ENCODE measurements at places on chromosomes 1 and 21. TPM values are rescaled to one million over a fixed set of nuclear protein-coding genes. Genes with fewer than 3 reads are reported as not detected.

The DLGAP3 gene
- 0.69 TPM for total RNA-seq

DNA sequence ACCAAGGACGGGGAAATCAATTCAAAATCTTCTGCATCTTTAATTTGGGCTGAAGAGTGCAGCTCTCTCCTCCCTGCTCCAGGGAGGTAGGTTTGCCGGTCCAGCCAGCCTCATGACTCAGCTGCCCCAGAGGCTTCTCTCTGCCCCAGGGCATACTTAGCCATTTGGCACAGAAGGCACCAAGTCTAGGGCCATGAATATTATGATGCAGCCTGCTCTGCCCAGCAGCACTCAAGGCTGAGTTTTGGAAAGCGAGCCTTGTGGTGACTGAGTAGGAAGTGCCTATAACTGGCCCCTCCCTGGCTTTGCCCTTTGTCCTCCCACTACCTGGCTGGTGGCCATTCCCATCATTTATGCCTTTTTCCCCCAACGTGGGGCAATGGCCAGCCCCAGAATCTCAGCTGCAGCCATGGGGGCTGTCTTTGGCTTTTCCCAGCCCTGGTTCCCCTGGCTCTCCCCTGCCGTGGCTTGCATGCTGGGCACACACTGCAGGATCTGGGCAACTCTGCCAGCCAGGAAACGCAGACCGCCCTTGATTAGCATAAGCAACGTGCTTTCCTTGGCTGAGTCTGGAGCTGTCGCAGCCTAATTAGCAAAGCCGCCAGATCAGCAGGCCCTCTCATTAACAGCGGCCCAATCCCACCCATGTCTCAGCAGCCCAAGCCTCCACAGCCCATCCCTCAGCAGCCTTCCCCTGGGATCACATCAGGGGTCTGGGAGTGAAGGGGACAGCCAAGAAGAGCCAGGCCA lies 258.6 kb upstream of the TMEM51 start:
- no peak for DNase-seq

DNA sequence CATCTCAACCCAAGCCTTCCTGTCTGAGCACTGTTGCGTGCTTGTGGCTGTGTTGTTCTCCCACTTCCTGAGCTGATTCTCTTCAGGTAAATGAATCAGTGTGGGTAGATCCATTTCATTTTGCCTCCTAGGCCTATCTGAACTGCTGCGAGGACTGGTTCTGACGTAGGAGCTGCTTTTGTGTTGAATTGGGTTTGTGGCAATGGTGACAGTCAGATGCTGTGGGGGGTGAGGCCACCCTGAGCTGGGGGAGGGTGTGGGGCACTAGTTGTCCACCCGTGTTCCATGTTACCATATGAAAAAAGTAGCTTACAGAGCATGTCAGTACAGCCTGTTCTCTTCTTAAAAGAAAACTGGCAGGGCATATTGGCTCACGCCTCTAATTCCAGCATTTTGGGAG lies 81.5 kb downstream of the MRPS6 start:
- DNase-seq, result peak; percentile 54

The LAD1 gene
- total RNA-seq, result not detected

DNA sequence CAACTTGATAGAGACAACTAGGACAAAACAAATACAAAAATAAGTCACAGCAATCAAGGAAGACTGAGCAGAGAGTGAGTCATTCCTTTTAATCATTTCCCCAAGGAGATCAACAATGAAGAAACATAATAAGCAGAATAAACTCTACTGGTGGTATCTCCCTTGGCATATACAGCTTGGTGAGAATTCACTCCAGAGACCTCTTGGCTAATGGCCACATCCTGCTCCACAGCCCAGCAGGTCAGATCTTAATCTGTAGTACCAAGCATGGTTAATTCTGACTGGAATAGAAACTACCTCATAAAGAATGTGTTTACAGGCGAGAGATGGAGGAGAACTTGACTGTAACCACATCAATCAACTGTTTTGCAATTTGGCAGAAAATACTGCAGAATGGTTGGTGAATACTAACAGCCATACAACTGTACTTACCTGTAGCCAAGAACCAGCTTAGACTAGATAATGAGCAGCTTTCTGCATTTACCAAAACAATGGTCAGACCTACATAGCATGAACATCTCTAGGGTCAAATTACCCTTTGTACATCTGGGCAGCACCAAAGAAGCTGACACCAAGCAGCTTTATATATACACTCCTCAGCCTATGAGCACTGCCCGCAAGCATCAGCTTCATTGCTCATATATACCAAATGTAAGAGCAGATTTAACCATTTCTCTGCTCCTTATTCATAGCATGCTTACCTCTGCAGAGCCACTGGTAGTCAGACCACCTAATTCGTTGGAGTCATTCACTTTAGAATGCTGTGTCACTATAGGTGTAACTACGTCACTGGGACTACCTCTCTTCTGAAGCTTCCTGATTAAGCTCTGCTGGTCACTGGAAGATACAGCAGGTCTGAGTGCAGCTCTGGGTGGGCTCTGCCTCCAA lies 51.0 kb downstream of the KIAA0319L start:
- DNase-seq, result peak; percentile 52

The TRNAU1AP gene
- total RNA-seq, result 39.4 TPM

- no peak for DNase-seq
These were observed 127.9 kb upstream of the CACYBP start for GRCh38 chr1:174871886-174872285.

- no peak for DNase-seq
These were observed 101.4 kb upstream of the OLFM3 start for GRCh38 chr1:102098081-102098480.

DNA sequence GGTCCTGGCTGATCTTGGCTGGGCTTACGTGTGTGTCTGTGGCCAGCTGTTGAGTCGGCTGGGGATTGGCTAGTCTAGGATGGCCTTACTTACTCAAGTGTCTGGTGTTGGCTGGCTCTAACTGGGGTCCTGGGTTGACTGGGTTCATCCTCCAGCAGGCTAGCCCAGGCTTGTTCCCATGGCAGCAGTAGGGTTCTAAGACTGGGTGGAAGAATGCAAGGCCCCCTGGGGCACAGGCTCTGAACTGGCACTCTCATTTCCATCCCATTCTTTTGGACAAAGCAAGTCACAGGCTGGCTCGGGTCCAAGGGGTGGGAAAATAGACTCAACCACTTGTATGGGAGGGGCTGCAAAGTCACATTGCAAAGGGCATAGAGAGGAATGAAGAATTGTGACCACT lies 7.9 kb upstream of the OPRD1 start:
- no peak for DNase-seq

DNA sequence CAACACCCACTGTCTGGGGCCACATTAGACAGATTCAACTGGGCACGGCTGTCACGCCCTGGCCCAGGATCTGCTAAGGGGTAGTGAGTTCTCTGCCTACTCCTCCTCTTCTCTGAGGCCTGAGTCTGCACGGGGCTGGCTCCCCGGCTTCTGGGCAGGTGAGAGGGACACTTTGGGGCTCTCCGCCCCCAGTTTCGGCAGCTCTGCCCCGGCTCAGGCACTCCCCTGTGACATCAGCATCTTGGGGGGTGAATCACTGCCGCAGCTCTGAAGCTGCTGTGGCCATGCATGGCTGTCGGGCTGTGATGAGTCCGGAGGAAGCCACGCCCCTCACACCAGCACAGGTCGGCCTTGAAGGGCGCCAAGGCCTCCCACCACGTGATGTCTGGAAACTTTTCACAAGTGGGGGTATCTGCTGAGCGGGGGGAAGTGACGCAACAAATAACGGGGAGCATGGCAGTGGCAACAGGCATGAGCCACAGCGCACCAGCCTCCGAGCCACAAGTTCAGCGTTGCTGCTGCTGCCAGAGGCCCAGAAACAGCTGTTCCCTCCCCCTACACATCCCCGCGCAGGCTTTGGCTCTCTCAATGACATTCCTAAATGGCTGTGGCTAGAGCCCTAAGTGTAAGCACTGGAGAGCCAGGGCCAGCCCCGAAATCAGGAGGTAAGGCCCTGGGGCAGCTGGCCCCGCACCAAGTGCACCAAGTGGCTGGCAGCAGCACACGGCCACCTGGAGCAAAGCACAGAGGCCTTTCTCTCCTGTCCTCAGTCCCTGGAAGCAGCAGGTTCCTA lies 26.3 kb downstream of the ZBTB17 start:
- DNase-seq, result peak; percentile 80

DNA sequence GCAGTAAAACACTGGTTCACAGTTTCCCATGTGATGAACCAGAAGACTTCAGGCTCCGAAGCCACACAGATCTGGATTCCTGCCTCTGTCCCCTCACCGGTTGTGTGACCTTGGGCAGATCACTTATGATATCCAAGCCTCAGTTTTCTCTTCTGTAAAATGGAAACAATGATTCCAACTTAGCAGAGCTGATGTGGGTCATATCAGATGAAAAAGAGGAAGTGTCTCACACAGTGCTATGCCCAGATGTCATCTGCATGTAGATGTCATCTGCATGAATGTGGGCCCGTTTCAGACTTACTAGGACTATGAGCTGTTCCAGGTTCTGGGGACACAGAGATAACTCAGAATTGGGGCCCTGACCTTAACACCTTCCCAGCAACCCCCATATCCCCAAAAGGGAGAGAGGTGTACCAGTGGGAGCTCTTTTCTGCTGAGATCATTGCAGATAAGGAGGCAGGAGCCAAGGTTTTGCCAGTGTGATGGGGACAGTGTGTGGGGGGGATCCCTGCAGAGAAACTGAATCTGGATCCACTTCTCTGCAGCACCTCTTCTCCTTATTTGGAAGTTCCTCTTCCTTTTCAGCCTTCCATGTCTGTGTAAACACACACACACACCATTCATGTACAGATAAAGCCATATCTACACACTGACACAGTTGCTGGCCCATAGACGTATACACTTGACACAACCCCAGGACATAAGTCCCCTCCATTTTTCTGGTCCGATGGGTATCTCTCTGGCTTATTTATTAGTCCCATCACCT lies 5.0 kb upstream of the ADGRB2 start:
- no peak for DNase-seq

GRCh38 chr1:112460615-112461014 lies 48.1 kb upstream of the WNT2B start:
- no peak for DNase-seq

DNA sequence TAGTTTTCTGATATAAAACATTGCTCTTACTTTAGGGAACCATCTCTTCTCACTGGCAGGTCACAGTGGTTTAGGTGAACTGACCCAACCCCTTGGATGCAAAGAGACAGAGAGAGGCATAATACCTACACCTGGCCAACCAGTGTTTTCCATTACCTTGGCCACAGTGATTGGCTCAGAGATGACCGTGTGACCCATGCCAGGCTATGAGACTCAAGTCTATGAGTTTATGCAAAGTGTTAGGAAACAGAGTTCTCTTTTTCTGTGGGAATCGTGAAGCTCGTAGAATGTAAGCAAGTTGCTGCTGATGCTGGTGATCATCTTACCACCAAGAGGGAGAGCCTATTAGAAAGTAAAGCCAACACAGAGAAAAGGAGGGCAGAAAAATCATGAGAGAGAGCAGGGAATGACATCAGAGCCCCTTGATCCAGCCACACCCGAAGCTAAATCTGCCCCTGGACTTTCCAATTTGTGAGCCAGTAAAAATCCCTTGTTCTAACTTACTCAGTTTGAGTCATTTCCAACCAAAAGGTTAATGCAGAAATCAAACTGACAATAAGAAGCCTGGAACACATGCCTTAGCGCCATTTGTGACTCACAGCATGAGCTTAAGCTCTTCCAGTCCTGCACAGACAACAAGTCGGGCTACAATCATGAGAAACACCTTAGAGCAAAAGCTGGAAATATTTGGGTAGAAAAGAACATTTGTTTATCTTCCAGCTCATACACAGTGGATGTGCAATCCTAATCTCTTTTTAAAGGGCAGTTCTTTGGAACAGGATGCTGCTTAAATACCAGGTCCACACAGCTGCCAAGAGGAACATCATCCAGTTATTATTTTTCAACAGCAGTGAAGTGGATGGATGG lies 81.3 kb upstream of the KAZN start:
- peak; percentile 37 for DNase-seq

DNA sequence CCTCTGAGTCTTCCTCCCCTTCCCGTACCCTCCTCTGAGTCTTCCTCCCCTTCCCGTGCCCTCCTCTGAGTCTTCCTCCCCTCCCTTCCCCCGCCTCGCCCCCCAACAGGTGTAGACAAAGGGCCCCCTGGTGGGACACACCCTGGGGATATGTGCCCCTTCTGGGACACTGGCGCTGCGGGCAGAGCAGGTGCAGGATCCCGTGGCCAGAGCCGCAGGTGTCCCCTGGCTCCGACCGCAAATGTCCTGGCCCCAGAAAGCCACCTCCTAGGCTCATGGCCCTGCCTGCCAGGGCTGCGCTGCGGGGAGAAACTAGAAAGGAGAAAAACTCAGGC lies 51.5 kb upstream of the ARHGEF16 start:
- no peak for DNase-seq

- no peak for DNase-seq
These were observed 1.3 kb downstream of the ST6GALNAC3 start for GRCh38 chr1:76075877-76076276.

All from activated naive CD4-positive, alpha-beta T cell treated with anti-CD3 and anti-CD28 coated beads for 36 hours (primary cell).